ENCODE measurements at places on chromosomes 11 and 22.

DNA sequence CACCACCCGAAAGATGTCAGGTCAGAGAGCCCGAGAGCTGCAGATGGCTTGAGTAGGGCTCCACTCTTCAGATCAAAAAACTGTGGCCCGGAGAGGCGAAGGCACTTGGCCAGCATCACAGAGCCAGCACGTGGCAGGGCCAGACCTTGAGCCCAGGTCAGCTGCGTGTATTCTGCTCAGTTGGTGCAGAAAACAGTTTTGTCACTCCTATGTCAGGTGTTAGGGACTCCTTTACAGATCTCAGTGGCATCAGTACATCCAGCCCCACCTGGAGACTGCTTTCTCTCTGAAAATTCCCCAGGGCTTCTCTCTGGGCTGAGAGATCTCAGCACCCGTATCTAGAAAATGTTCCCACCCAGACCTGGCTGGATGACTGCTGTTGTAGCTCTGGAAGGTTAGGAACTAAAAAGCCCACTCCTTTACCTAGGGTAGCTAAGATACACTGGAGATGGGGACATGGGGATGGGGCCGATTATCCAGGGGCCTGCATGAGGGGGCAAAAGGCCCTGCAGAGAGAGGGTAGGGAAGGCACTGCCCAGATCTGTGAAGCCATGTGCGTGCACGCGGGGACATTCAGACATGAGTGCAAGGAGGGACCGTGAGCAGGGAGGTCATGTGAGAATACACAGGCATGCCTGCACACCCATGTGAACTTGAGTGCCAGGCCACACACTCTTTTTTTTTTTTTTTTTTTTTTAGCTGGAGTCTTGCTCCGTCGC lies 3.4 kb downstream of the APOA1 start:
- no peak for DNase-seq

GRCh38 chr11:128342511-128343134 lies 244.7 kb downstream of the ETS1 start:
- DNase-seq = peak; percentile 49

DNA sequence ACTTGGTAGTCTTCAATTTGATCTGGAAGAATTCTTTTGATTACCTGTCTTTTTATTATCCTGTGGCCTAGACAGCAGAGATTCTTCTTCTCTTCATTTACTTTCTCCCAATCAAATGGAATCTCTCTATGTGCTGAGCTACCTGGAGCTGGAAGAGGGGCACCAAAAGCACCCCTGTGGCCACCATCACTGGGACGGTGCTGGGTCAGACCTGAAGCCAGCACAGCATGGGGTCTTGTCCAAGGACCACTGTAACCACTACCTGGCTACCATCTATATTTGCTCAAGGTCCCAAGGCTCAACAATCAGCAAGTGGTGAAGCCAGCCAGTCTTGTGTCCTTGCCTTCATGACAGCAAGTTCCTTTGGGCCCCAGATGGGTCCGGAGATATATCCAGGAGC lies 186.6 kb downstream of the JRKL start:
- DNase-seq = no peak

DNA sequence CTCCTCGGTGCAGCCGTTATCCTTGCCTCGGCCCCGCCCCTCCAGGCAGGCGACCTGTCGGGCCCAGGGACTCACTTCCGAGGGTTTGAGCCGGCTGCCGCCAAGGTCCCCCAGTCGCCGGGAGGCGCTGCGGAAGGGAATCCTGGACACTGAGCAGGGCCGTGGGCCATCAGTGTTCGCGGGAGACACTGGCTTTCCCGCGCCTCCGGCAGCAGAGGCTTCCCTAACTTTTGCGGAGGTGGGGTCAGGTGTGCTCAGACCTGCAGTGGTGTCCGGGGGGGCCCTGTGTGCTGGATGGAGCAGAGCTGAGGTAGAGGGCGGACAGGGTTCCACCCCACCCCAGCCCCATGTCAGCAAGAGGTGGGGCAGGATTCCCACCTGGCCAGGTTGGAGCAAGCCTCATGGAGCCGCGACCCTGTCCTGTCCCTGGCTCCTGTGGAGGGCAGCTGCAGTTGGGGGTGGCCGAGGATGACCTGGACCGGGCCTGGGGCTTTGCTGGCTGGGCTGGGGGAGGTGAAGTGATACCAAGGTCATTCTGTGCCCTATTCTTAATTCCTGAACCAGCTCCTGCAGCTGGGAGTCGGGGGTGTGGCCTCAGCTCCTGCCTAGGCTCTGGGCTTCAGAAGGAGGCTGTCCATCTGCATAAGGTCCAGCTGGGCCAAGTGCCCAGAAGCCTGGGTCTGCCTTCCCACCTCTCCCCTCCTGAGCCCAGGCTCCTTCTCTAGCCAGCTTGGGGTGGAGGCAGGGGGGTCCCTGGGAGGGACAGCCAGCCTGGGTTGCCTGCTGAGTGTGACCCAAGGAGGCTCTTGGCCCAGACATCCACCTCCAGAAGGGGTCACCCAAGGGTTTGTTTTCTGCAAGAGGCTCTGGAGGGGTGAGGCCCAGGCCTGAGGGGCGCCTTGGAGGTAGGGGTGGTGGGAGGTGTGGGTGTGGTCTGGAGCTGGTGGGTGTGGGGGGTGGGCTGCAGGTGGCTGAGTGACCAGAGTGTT lies 8.4 kb downstream of the TSPAN4 start:
- DNase-seq = no peak

- DNase-seq = no peak
Measured at GRCh38 chr11:60100516-60100915, 12.1 kb downstream of the MS4A2 start.

GRCh38 chr11:22106566-22106965 lies 86.3 kb upstream of the ANO5 start:
- DNase-seq = no peak

GRCh38 chr11:48141475-48142122 lies 75.0 kb upstream of the OR4B1 start:
- no peak for DNase-seq

DNA sequence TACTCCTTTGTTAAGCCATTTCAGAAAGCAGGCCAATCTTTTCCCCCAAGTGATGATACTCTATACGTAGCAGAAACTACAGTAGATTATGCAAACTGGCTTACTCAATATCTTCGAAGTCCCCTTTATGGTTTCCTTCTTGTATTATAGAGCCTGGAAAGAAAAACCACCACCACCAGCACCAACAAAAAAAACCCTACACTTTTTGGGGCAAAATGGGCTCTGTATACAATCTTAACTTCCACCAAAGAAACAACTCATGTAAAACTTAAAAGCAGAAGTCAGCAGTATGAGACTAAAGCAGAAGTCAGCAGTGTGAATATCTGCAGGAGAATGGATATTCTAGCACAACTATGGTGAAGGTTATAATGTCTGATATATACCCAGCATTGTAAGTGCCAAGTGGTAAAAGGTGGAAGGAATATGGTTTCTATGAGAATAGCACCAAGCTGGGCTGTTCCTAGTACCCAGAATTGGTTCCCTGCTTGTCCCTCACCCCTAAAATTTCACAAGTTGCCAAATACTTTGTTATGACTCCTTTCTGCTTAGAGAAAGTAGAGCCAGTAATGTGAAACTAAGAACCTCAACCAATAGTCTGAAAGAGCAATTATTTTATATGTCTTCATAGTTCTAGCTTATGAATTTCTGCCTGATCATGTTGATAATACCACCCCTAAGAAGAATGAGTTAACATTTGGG lies 252.1 kb downstream of the SBF2 start:
- DNase-seq = no peak

DNA sequence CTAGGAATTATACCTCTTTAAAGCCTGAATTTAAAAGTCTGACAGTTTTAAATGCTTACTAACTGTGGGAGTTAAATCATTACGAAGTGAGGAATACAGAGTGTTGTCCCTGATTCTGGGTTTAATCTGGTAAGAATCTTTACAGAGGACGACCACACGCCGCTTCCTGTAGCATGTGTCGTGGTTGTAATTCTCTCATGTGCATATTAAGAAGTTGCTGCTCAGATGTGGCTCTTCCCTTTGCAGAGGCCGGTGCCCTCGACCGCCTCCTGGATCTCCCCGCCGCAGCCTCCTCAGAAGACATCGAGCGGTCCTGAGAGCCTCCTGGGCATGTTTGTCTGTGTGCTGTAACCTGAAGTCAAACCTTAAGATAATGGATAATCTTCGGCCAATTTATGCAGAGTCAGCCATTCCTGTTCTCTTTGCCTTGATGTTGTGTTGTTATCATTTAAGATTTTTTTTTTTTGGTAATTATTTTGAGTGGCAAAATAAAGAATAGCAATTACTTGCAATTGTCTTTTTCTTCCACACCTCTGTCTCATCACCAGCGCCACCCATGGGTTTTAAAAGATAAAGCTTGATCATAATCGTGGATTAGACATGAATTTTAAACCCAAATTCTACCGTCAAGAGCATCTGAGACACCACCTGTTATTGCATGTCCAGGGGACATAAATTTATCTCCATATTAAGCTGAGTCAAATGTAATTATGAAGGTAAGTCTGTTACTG lies 6.5 kb downstream of the GAL start:
- no peak for DNase-seq

- no peak for DNase-seq
Measured at GRCh38 chr11:117823294-117823945, 1.1 kb downstream of the FXYD2 start.

DNA sequence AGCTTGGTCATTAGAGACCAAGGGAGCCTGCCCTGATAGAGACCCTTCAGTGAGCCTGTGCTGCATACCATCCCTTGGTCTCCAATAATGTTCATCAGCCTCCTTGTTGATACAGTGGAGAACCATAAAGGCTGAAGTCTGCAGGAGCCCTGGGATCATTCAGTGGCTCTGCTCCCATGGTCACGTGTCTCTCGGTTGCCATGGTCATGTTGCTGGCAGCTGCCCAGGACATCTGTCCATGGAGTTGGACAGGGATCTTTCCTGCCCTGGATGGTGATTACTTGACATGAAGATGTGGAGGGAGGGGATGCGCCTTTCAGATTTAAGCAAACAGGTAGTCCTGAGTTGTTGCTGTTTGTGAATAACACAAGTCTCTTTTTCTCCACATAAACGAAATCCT lies 38.2 kb downstream of the CYB5R2 start:
- no peak for DNase-seq

DNA sequence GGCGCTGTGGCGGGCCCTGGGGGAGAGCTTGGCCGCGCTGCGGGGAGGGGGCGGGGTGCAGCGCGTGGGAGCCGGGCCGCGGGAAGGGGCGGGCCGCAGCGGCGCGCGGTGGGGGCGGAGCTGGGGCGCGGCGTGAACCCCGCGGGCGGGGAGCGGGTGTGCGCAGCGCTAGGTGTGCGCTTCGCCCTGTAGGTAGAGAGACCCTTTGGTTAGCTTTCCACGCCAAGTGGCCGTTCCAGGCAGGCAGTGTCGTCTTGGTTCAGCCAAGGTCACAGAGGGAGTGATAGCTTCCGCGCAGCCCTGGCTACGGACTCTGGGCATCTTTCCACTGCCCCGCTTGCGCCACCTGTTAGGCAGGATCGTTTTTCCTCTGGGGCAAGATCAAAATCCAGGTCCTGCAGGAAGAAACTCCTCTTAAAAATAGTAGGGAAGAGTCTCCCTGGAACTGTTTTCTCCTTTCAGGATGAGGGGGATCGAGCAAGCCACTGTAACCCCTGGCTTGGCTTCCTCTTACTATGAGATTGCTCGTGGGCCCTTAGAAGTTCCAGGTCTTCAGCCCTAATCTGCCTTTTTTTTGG lies 434 bp downstream of the BANF1 start:
- DNase-seq = peak; percentile 61

GRCh38 chr22:26172389-26172990 lies 3.2 kb downstream of the SEZ6L start:
- peak; percentile 56 for DNase-seq

- peak; percentile 47 for DNase-seq
Measured at GRCh38 chr22:39490135-39490798, 11.8 kb upstream of the MIEF1 start.

GRCh38 chr11:33389635-33390034 lies 132.5 kb downstream of the HIPK3 start:
- peak; percentile 57 for DNase-seq

- DNase-seq = no peak
Measured at GRCh38 chr22:37551981-37552380, 8.3 kb upstream of the CDC42EP1 start.

- no peak for DNase-seq
Measured at GRCh38 chr22:17348464-17349103, 20.7 kb upstream of the CECR2 start.

DNA sequence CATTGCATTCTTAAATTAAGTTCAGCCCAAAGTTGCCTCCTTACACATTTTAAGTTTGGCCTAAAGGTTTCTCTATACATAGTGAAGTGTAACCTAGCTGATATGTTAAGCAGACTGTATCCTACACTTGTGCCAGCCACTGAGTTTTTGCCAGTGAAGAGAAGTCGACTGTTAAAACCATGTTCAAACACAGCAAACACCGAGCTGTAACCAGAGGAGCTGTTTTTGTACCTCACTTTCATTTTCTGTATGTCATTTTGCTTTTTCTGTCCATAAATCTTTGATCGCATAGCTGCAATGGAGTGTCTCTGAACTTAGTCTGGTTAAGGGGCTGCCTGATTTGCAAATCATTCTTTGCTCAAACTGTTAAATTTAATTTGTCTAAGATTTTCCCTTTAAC lies 403.7 kb downstream of the LUZP2 start:
- DNase-seq = peak; percentile 69

DNA sequence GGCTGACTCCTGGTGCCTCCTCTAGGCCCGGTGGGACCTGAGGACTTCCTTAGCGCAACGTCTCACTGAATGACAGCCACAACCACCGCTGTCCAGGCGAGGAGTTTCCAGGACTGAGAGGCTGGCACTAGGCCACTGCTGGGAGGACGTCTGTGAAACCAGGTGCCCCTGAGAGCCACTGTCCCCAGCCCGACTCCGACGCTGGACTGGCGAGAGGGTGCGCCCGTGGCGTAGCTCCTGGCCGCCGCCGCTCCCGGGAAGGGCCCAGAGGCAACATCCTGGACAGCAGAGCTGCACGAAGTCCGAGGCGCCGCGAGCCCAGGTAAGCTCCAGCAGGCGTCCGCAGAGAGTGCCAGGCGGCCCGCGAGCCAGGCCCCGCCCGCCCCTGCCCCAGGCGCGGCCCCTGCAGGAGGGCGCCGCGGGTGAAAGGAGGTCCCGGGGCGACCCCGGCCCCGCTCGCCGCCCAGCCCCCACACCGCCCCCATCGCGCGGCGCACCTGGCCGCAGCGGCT lies 525 bp downstream of the DGCR2 start:
- peak; percentile 48 for DNase-seq

DNA sequence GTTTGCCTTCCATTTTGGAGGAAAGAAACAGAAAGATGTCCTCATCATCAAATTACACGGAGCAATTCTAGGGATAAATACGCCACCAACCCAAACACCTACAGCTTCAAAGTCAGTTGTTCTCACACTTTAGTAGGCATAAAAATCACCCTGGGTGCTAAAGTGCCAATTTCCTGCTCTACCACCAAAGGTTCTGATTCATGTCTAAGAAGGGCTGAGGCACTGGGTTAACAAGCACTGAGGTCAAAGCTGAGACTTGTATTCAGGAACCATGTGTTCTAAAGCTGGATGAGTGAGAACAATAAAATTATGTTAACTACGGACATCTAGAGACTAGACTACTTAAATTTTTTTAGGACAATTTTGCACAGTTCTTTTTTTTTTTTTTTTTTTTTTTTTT lies 127.6 kb downstream of the MPPED2 start:
- DNase-seq = no peak

DNA sequence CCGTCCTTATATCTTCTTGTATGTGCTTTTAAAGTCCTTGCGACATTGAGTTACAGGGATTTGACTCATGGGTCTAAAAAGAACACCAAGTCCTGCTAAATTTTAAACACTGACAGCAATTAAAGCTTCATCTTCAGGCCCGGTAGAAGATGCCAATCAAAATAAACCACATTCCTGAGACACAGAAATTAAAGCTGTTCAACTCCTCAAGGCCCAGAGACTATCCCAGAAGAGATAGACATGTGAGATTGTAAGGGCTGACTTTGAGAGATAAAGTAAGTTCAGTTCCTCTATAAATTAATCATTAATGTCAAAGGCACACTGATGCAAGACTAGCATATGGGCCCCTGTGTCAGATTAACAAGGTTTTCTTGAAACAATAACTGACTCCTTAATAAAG lies 49.8 kb downstream of the OSBPL5 start:
- no peak for DNase-seq

All from MM.1S (cell line).